NCI-H774 (cell line): ENCODE measurements at places on chromosomes 5 and 9.

DNA sequence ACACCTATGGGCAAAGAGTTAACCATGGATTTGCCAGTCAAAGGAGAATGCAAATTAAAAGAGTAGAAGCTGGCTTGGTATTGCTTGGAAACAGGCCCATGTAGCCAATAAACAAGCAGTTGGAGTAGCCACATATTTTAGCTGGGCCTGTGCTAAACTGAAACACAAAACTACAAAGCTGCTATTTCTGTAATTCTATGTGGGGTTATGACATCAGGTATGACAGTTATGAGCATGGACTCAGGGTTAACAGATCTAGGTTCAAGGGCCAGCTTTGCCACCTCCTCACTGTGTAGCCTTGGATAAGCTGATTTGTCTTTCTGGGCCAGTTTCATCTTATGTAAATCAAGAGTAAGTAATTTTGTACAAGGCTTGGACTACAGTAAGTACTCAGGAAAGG, 142.7 kb downstream of the PIP5K1B start:
- DNase-seq: no peak

- no peak for DNase-seq
These were observed 946 bp downstream of the ADCY2 start for GRCh38 chr5:7396713-7397454.

DNA sequence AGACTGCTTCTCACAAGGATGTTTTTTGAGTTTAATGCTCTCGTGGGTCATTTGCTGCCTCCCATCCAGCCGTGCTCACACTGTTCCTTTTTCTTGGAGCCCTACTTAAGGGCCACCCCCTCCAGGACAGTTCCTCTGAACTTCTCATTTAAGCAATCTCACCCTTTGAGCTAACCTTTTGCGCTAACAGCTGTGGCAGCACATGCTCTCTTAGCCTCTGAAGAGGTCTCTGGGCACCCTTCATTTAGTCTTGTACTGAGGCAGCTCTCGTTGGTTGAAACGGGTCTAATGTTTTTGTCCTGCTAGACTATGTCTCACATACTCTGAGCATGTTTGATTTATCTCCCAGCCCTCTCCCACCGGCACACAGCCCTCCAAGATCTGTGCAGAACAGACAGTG, 11.8 kb downstream of the ALDH1B1 start:
- DNase-seq: no peak

DNA sequence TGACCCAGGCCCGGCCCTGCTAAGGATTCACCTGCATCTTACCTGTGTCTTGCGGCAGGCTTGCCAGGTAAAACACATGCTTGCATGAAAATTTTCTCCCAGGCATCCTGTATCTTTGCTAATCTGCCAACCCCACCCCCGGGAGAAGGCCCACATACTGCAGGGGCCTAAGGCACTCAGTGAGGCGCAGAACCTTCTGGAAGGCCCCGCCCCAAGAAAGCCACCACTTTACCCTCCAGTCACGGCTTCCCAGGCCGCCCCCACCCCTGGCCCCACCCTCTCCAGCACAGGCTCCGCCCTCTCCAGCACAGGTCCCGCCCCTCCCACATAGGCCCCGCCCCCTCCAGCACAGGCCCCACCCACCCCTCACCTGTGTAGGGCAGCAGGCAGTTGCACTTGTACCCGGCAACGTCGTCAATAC, 29.8 kb upstream of the SEC16A start:
- no peak for DNase-seq

DNA sequence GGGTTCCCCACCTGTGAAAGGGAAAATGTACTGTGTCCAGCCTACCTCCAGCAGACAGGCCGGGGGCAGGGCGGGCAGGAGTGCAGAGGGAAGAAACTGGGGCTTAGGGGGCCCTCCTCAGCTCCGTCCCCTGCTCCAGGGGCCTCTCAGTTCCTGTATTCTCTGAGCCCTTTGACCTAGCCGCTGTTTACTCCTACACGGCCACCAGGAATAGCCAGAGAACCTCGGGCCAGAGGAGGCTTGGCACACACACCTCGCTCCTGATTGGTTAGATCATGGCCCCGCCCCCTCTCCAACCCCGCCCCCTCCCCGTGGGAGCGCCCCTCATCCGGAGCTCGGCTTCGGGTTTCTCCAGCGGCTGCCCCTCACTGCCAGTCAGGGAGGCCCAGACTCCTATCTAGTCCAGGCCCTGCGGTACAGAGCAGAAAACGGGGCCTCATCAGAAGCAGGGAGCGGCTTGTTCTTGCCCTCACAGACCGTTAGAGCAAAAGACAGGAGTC, 2.2 kb downstream of the ST6GALNAC6 start:
- DNase-seq: no peak

DNA sequence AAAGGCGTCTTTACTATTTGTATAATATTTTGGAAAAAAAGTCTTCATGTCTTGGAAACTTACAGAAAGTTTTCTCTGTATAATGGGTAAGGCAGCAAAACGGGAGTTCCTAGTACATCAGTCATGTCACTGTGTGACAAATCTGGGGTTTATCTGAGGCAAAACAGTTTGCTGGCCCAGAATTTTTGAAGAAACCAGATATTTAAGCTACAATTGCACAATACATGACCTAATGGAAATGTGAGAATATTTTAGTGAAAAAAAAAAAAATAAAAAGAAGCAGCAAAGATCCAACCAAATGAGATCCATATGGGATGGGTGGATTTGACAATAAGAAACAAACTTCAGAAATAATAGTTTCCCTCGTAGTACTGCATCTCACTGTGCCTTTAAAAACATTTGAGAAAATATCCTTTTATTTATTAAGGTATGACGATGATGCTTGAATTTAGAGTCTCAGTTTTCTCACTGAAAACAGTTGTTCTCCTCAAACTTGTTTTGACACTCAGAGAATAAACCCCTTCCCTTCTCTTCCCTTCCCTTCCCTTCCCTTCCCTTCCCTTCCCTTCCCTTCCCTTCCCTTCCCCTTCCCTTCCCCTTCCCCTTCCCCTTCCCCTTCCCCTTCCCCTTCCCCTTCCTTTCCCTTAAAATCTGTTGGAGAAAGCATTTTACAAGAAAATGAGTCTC, 180.5 kb upstream of the TUT7 start:
- no peak for DNase-seq

- DNase-seq: no peak
These were observed 11.5 kb downstream of the ADAMTS12 start for GRCh38 chr5:33880319-33880718.

- DNase-seq: no peak
These were observed 636.2 kb upstream of the CCNG1 start for GRCh38 chr5:162801235-162801634.

- no peak for DNase-seq
These were observed 234.1 kb upstream of the DMRT1 start for GRCh38 chr9:607417-607816.

- DNase-seq: no peak
These were observed 363.6 kb upstream of the EDIL3 start for GRCh38 chr5:84748313-84748712.

GRCh38 chr5:121292664-121293063, 559.0 kb upstream of the FTMT start:
- DNase-seq: no peak

GRCh38 chr5:93674138-93674537, 67.3 kb downstream of the POU5F2 start:
- no peak for DNase-seq

DNA sequence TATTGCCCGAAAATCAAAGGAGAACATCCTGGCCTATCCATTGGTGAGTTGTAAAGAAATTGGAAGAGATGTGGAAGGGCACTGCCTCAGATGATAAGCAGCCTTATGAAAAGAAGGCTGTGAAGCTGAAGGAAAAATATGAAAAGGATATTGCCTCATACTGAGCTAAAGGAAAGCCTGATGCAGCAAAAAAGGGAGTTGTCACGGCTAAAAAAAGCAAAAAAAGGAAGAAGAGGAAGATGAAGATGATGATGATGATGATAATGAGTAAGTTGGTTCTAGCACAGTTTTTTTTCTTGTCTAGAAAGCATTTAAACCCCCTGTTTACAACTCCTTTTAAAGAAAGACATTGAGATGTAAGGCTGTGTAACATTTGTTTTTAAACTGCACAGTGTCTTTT, 59.8 kb upstream of the ZBED3 start:
- no peak for DNase-seq

DNA sequence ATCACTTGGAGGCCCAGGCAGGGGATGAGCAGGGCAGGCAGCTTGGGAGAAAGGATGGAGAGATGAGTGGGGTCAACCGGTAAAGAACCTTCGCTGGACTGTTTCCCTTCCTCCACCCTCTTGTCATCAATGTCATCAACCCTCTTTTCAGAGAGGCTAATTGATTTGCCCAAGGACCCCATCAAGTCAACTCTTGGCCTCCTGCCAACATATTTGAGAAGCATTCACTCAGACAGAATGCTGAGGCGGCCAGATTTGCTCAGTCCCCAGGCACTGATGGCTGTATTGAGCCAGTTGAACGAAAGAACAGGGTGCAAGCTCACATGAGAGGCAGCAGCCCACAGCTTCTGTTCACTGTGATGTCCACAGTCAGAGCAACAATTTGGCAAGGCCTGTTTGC, 193.5 kb downstream of the RFK start:
- no peak for DNase-seq

GRCh38 chr5:32170303-32171151, 3.6 kb downstream of the GOLPH3 start:
- no peak for DNase-seq

DNA sequence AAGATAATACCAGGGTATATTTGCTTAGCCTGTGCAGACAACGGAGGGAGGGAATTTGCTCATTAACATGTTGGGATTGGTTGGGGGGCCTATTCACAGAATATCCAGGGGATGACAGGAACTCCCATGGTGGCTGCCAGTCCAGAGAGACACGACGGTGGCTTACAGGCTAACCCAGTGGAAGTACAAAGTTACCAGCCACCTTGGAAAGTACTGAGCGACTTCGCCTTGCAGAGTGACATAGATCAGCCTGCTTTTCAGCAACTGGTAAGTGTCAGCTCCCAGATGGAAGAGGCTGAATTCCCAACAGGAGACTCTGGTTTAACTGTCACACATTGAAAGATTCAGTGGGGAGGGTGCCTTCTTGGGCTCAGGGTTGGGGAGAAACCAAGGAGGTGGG, 7.9 kb downstream of the ISL1 start:
- DNase-seq: no peak

DNA sequence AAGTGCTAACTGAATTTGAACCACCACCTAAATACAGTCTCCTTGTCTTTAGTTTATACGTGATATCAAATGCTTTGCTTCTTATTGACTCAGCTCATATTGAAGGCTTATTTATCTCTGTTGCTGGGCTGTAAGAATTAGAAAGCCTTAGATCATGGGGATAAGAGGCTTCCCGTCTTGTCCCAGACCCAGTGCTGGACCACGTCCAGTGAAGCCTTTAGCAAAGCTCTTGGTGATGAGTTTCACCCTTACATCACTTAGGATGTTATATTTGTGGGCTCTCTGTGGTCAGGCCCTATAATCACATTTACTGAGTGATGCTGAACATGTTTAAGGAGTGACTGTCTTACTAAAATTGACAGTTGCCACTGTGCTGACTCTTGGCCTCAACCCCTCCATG, 11.2 kb downstream of the FAM240B start:
- no peak for DNase-seq

DNA sequence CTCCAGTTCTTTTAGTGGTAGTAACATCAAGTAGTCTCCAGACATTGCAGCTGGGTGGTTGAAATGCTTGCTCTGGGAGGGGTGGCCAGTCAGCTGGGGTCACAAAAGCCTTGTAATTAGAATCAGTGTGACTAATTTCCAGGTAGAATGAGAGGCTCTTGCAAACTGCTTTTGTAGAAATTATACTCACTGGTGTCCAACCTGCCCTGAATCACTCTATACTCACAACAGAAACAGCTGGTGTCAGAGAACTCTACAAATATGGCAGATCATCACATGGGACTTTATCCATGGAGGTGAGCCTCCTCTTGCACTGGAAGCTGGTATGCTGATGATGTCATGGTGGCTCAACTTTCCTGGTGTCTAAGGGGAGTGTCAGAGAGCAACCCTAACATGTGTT, 71.3 kb downstream of the SH3TC2 start:
- no peak for DNase-seq

GRCh38 chr9:117412841-117413240, 2.0 kb downstream of the ASTN2 start:
- peak; percentile 16 for DNase-seq

DNA sequence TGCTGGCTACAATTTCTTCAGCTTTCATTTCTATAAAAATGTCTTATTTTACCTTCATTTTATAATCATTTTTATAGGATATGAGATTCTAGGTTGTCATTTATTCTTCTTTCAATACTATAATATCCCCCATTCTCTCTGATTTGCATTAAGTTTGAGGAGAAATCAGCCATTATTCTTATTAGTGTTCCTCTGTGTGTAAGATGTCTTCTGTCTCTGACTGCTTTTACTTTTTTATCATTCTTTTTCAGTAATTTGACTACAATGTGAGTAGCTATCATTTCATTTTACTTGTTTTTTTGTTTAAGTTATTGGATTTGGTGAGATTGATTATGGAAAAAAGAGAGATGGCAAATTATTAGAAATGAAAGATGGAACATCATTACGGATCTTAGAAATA, 13.6 kb upstream of the SREK1 start:
- no peak for DNase-seq

- no peak for DNase-seq
These were observed 65.2 kb upstream of the ADRA1B start for GRCh38 chr5:159851053-159851452.

GRCh38 chr5:133356396-133356983, 255.9 kb downstream of the FSTL4 start:
- DNase-seq: no peak

- DNase-seq: no peak
These were observed 198.8 kb downstream of the MAPKAP1 start for GRCh38 chr9:125508249-125508648.

- no peak for DNase-seq
These were observed 20.7 kb downstream of the OR2S2 start for GRCh38 chr9:35937227-35937626.

DNA sequence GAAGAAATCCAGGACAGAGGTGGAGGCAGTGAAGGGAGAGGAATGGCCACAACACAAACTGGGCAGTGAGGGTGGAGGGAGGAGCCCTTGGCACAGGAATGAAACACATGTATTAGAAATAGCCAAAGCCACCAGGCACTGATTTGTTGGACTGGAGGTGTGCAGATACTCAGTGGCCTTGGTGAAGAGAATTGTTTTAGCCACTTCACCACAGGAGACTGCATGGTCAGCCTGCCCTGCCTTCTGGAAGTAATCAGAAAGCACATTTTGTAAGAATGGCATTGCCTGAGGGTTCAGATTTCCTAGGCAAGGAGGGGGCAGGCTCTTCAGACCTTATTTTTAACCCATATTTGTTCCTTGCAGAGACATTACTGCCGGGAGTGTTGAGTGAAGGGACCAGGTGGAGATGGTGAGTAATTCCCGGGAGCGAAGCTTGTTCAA, 2.2 kb downstream of the SGCD start:
- DNase-seq: no peak

- no peak for DNase-seq
These were observed 487.7 kb downstream of the SEMA5A start for GRCh38 chr5:9058161-9058560.
